AML-193 (cell line): ENCODE measurements at places on chromosomes 7 and 10.

GRCh38 chr10:17073725-17074540 is 55.7 kb downstream of the CUBN start:
- DNase-seq = no peak

GRCh38 chr10:70803775-70804420 is 11.8 kb upstream of the SGPL1 start:
- DNase-seq = no peak

DNA sequence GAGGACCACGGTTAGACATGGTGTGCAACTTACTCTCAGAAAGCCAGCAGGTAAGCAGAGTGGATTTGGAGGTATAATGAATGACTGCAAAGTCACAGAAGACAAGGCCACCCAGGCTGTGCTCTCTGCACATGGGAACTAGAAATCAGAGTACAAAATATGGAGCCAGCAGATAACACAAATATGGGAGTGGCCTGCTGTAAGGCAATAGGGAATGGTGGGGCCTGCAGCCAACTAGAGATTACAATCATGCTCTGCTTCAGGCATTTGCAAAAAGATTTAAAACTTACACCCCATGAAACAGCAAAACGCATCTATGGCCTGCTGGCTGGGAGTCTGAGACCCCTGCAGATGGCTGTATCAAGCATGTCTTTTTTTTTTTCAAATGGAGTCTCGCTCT is 47.0 kb downstream of the RGS10 start:
- DNase-seq = no peak

DNA sequence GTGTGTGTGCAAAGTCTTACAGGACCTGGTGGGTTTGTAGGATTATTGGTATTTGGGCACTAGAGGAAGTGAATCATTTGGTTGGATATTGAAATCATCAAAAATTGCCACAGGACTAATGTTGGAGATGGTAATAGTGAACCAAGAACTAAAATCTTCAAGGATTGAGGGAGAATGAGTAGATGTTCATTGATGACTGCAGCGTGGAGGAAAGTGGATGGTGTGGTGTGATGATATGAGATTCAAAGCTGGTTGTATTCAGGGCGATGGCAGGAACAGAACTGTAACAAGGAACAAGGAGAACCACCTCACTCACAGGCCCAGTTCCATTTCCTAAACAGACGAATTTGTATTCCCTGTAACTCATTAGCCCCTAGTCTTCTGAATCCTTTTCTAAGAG is 90.3 kb downstream of the TRIM24 start:
- no peak for DNase-seq

GRCh38 chr10:75972491-75973276 is 541.3 kb downstream of the LRMDA start:
- DNase-seq = no peak

DNA sequence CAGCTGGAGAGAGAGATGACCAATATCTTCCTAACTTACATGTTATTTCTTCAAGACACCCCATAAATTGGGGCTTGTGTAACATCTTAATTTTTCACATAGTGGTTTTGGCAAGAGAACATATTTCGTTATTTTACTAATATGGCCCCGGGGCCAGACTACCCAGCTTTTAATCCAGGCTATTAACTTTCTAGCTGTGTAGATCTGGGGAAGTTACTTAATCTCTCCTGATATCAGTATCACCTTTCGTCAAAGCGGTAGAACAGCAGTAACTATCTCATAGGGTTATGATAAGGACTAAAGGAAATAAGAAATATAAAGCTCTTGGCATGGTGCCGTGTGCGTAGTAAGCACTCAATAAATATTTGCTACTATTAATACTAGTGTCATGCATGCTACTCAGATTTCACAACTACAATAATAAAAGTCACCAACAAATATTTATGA is 71.6 kb upstream of the LYZL1 start:
- DNase-seq = no peak

GRCh38 chr7:130365088-130365487 is 15.2 kb upstream of the CPA1 start:
- DNase-seq = no peak

GRCh38 chr10:79090134-79090803 is 21.5 kb downstream of the ZMIZ1 start:
- DNase-seq = no peak

DNA sequence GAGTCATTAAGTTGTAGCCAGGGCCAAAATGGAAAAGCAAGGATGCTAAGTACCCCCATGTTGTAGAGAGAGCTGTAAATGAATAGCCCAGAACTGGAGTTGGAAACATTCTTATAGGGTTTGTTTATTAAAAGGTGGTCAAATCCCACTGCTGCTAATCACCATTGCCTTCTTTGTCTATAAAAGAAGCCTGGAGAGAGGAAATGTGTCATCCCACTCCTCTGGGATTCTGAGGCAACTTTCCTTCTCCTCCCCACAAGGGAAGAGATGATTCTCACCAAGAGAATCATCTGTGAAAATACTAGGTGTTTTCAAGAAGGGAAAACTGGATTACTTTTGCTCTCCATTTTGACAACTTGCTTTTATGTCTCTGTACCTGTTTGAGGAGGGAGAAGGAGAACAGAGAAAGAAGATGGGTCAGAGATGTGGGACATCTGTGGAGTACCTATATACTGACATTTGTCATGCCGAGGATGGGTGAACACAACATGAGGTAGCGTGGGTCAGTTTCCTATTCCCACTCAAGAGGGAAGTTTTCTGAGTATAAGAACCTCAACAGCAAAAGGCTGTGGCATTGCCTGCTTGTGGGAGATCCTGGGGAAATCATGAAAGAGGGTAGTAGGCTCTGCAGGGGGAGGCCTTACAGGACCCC is 262.2 kb downstream of the KIF20B start:
- no peak for DNase-seq

GRCh38 chr10:50508315-50509051 is 115.3 kb downstream of the SGMS1 start:
- DNase-seq = no peak

GRCh38 chr7:1170741-1171501 is 10.9 kb upstream of the ZFAND2A start:
- no peak for DNase-seq

GRCh38 chr7:123292227-123292626 is 92.5 kb upstream of the SLC13A1 start:
- no peak for DNase-seq

- no peak for DNase-seq
These were observed 16.6 kb upstream of the ACSM6 start for GRCh38 chr10:95177429-95177828.

DNA sequence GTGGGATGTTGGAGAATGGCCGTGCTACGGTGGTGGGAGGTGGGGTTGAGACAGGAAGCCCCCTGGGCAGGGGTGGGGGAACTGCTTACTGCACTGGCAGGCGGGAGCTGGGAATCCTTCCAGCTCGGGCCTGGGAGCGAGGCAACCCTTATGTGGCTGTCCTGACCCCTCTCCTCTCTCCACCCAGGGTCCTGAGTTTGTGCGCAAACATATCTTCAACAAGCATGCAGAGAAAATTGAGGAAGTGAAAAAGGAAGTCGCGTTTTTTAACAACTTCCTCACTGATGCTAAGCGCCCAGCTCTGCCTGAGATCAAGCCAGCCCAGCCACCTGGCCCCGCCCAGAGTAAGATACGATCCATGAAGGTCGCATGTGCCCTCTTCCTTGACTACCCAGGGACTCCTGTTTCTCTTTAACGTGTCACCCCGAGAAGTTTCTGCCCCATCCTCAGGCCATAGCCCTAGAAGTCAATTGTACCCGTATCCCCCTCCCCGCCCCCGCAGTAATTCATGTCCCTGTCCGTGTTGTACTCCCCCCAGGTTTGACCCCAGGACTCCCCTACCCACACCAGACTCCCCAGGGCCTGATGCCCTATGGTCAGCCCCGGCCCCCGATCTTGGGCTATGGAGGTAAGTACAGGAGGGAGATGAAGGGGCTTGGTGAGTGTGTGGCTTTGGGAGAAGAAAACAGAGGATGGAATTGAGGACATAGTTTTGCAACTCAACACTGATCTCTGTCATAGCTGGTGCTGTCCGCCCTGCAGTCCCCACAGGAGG is 1.8 kb downstream of the UFSP1 start:
- DNase-seq = peak; percentile 73

DNA sequence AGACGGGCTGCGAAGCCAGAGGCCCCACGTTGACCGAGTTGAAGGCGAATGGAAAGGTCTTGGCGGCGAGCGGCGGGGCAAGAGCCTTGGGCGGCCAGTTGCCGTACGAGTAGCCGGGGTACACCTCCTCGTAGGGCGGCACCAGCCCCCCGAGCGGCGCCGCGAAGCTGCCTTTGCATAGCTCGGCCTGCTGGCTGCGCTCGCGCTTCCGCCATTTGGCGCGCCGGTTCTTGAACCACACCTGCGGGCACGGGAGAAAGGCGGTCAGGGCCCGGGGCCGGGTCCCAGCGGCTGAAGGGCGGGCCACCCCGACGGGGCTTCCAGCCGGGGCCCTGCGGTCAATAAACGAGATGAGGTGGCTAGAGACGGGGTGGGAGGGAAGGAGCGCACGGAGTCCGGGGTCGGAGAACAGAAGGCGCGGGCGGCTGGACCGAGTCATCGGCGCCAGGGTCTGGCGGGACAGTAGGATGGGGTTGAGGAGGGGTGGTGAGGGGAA is 4.8 kb downstream of the ELOVL3 start:
- DNase-seq = no peak

- no peak for DNase-seq
These were observed 541.5 kb upstream of the C7orf33 start for GRCh38 chr7:148049068-148049467.

DNA sequence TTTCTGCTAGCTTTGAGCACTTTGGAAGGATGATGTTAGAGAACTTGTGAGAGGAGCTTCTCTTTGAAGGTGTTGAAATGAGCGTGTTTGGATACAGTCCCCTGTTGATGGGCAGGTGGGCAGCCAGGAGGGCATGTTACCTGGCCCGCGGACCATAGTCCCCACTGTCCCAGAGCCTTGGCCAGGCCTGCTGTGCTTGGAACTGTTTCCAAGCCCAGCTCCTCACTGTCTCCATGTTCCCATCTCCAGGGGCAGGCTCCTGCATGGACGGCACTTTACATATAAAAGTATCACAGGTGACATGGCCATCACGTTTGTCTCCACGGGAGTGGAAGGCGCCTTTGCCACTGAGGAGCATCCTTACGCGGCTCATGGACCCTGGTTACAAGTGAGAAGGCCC is 27.2 kb upstream of the TRIM8 start:
- no peak for DNase-seq

DNA sequence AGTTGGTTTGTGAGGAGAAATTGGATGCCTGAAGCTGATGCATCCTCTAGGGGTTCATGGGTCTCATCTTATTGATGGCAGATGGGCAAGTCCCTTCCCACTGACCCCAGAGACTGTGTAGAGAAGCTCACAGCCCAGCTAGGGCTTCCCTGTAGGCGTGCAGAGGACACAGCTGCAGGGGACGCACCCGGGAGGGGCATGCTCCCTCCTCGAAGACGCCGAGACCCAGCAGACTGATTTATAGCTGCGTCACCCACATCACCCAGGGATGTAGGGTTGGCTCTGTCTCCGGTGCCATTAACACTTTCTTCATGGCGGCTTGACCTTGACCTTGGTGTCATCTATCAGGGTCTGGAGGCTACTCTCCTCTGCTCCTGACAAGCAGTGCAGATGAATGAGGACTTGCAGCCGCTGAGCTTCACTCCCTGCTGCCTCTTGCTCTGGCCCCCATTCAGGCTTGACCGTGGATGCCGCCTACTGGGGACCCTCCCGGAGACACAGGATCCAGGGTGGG is 549.7 kb downstream of the TCERG1L start:
- no peak for DNase-seq

DNA sequence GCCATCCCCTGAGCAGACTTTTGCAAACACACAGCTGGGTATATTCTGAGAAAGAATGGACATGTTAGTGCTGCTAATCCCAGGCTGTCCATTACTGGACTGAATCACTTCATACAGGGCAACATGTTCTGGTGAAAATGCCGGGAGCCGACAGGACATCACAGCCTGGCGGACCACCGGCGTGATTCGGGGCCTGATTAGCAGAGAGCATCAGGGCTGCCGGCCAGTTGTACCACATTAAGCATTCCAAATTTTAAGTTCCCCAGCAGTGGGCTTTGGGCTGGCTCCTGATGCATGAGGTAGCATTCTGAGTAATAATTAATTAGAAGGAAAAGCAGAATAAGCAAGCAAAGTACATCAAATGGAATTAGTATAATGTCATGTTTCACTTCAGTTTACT is 229.0 kb downstream of the GRID1 start:
- no peak for DNase-seq

DNA sequence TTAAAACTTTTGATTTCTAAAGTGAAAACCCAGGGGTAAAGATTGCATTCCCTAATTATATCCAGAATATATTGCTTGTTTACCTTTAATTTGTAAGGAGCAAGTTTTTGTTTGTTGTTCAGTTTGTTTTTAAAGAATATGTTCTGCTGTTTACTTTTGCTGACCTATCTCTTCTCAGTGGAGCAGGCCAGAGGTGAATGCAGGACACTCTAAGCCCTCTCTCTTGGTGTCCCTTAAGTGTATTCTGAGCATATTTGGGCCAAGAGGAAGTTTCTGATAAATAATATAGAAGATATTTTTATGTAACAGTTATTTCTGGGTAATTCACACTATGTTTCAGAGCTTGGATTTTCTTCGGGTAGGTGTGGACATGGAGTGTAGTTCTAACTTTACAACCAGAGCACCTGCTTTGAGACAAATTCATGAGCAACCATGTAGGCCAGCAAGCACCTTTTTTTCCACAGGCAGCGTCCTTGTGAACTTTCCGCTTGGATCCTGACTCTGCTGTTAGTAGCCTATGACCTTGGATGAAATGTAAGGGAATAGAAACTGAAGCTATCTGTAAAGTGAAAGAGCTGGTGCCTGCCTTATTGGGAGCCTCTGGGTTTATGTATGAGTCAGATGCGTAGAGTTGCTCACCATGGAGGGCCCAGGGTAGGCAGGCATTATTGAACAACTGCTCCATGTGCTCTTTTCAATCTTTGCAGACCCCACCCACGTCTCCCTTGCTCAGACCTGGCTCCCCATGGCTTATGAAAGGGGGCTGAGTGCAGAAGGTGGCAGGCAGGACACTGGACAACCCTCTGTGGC is 16.1 kb downstream of the OGDH start:
- DNase-seq = no peak

GRCh38 chr10:124827474-124827873 is 25.9 kb downstream of the ABRAXAS2 start:
- DNase-seq = peak; percentile 16

- no peak for DNase-seq
These were observed 101.5 kb upstream of the ANKRD1 start for GRCh38 chr10:91022390-91022789.

- DNase-seq = no peak
These were observed 83.9 kb downstream of the HECW1 start for GRCh38 chr7:43196379-43196778.

DNA sequence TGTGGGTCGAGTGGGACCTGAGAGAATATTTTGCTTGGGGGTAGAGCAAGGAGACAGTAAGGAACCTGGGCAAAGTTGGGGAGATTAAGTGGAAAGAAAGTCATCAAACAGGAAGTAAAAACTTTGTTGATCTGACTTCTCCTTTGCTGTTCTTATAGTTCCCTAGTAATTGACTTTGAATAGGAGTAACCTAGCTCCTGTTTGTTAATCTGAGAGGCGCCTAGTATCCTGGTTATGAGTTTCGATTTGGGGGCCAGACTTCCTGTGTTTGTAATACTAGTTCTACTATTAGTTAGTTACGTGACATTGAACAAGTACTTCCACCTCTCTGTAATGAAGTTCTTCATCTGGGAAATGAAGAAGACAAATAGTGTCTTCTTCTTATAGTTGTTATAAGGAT is 99.1 kb downstream of the ZNF365 start:
- DNase-seq = peak; percentile 5
